ENCODE measurements at places on chromosomes 3 and 15.

DNA sequence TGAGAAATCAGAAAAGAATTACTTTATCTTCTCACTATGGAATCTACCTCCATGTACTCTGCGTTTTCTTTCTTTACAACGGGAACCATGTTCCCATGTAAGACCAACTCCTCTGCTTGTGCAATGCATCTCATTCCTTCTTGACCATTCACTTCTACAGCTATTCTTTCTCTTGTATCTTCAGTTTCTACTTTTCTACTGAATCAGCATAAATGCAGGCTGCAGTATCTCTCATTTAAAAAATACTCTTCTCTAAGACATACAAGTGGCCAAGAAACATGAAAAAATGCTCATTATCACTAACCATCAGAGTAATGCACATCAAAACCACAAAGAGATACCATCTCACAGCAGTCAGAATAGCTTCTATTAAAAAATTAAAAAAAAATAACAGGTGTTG, 74.1 kb upstream of the NANOGP8 start:
- no peak for DNase-seq

- DNase-seq = no peak
Measured at GRCh38 chr3:147372525-147373027, 33.8 kb downstream of the ZIC4 start.

- no peak for DNase-seq
Measured at GRCh38 chr3:115549071-115549470, 74.2 kb upstream of the GAP43 start.

DNA sequence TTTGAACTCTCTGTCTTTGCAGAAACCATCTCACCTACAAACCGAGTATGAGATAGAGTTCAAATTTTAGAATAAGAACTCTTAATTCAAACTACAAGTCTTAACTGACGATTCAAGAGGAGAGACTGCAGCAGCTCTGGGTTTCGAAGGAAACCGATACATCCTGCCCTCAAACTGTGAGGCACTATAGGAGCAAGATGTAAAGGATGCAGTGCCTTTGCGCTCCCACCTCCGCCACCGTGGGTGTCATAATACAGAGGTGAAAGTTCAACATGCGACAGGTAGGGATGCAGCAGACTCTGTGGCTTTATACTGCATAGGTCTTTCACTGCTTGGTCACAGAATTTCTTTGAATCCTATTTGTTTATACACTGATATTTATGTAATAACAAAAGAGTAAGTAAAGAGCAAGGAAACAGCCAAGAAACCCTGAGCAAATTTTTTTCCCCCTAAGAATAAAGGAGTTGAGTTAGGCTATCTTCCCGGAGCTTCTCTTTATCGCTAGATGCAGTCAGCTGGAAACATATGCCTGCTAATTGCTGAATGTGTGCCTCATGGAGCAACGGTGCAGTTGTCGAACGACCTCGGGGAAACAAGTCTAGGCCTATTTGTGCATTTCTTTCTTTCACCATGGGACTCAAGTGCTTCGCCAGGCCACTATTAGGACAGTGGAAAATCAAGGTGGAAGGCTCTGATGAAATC, 1097.6 kb upstream of the CFAP20DC start:
- peak; percentile 10 for DNase-seq

DNA sequence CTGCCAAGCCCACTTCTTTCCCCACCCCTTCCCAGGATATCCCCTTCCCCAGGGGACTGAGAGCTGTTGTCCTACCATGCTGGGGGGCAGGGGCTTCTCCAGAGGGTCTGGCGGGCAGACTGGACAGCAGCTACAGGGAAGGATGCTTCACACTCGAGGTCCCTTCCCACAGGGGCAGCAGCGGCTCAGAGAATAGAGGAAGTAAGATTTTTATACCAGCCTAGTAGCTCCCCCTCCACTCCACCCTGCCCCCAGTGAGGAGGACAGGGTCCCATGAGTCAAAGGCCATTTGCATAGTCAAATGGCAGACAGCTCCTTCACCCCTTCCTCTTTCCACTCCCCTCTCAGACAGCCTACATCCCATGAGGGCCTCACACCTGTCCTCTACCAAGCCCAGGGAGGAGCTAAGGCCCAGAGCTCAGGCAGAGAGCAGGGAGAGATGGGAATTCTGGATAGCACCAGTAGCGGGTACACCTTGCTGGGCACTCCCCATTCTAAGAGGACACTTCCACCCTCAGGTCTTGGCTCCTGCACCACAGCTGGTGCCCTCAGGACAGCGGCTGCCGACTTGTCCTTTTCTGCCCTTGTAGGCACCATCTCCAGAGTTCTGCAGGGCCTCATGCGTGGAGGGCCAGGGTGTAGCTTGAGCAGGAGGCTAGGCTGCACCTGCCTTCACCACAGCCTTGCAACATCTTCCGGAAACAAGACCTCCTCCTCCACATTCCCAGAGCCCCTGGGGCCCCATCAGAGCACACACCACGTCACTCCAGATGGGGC, at the start of gene TLR9:
TLR9 (minus strand) TSS at position 194 of the 777 bp plus-strand sequence; CDS start at position 78, 116 bp downstream.
- no peak for DNase-seq
